Peyer's patch (tissue), 4 donors: ENCODE measurements at places on chromosomes 7 and 10. TPM values are rescaled to one million over a fixed set of nuclear protein-coding genes. Genes with fewer than 3 reads are reported as not detected.

DNA sequence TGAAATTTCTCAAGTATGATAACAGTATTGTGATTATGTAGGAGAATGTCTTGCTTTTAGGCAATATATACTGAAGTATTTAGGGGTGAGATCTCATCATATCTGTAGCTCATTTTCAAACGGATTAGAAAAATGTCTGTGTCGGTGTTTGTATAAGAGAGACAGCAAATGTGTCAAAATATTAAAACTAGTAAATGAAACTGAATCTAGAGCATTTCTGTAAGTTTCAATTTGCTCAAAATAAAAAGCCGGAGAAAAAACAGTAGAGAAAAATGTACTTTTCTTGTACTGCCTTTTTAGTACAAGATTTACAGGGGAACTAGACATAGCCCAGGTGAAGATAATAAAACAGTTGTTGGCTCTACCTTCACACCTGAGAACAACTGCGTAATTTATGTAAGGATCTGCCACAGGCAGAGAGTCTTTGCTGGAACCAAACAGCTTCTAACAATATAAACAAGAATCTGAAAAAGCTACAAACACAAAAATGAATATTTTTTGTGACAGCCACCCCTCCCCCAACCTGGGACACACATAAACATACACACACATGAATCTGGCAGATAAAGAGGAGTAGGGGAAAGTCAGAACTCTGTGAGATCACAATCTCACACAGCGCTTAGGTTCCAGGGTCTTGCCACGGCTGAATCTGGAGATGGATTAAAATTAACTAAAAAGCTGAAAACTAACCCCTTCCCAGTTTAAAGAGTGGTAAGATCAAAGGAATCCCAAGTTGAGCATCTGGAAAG, 153.3 kb downstream of the AVL9 start:
- no peak for DNase-seq

The OR2A5 gene
- total RNA-seq, result not detected

GRCh38 chr7:50212666-50213621, 91.6 kb upstream of the IKZF1 start:
- peak; percentile 60 for DNase-seq

DNA sequence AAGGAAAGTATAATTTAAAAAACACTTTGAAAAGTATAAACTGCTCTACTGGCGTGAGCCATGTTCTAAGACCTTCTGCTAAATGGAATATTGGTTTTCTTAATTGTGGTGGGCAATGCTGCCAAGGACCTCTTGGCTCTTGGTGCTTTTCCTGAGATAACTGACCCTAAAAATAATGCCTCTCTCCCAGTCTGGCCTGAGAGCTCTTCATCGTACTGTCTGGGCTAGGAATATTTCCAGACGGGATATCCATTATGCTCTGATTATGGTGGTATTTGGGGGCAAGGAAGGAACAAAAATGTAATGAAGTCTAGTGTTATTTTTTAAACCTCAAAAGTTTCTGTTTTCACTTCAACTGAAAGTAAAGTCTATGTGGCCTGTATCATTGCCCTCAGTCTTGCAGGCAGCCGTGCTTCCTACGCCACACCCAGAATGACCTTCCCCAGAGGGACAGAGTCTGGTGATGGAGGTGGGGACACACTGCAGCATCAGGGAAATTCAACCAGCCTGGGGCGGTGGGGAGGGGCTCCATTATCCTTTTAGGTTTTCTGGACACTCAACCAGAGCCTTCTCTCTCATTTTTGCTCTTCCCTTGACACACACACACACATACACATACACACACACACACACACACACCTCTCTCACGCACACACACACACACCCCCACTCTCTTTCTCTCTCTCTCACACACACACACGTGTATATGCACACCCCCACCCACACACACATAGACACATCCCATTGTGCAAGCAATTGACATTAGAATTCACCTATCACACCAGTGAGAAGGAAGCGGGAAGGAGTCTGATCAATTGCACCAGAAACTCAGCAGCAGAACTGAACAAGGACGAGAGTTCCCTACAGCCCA, 99.6 kb downstream of the LRRC18 start:
- no peak for DNase-seq

GRCh38 chr10:69957886-69958555, 94.6 kb upstream of the MACROH2A2 start:
- no peak for DNase-seq

GRCh38 chr10:111335826-111336225, 259.0 kb downstream of the ADRA2A start:
- no peak for DNase-seq

GRCh38 chr10:65805993-65806392, 1119.8 kb upstream of the LRRTM3 start:
- no peak for DNase-seq

- DNase-seq, result no peak
Observed at GRCh38 chr7:106140406-106141173, 28.5 kb upstream of the SYPL1 start.

DNA sequence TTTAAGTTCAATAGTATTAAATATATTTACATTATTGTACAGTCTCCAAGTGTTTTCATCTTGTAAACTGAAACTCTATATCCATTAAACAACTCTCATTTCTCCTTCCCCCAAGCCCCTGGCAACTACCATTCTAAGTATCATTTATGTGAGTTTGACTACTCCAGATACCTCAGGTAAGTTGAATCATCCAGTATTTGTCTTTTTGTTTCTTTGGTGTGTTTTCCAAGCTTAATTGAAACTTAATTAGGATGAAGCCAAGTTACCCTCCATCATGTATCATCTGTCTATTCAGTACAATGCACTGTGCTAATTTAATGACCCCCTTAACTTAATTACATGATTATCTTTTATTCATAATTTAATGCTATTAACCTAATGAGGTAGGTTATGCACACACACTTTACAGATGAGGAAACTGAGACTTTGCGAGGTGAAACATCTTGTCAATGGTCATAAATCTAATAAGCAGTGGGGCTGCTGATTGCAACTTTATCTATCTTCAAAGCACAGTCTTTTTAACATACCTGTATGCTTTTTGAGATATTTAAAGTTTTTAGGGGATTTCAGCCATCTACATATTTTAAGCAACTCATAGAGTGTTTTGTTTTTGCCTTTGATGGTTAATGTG, 663 bp downstream of the MACC1 start:
- DNase-seq, result no peak

The SPDYE16 gene
- 1.7 TPM for total RNA-seq

GRCh38 chr7:20438248-20438647, 107.5 kb downstream of the ITGB8 start:
- DNase-seq, result no peak

DNA sequence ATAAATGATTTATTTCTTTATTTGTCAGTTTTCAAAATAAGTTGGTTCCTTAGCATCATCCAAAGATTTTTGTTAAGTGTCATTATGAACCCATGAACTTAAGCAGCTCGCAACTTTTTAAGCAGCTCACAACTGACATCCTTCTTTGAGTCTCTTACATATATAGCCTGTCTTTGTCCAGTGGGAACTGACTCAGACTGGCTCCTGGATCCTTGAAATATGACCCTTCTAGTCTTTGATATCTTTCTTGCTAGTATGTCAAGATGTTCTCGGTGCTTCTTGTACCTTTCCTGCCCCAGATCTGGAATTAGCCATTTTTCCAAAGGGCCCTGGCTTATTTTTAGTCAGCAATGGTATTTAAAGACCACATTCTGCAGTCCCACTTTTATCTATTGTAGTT, 53.9 kb upstream of the ARID5B start:
- no peak for DNase-seq

DNA sequence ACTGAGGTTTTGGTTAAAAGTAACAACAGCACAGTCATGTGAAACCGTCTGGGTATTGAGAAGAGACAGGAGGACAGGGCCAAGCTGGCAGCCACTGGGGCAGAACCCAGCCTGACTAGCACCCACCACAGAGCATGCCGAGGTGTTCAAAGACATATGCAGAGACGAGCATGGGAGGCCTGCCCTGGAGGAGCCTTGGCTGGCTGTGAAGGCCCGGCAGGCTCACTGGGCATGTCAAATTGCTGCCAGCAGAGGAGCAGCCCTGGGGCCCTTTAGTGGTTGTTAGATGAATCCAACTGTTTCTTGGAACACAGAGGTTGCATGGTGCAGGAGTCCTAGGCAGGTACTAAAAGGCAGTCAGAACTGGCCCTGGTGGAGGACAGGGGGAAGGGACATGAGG, 5.0 kb upstream of the GDF2 start:
- DNase-seq, result no peak

GRCh38 chr10:7298495-7298894, 112.3 kb downstream of the SFMBT2 start:
- no peak for DNase-seq

- DNase-seq, result no peak
Observed at GRCh38 chr10:89563861-89564478, 28.6 kb upstream of the SLC16A12 start.

DNA sequence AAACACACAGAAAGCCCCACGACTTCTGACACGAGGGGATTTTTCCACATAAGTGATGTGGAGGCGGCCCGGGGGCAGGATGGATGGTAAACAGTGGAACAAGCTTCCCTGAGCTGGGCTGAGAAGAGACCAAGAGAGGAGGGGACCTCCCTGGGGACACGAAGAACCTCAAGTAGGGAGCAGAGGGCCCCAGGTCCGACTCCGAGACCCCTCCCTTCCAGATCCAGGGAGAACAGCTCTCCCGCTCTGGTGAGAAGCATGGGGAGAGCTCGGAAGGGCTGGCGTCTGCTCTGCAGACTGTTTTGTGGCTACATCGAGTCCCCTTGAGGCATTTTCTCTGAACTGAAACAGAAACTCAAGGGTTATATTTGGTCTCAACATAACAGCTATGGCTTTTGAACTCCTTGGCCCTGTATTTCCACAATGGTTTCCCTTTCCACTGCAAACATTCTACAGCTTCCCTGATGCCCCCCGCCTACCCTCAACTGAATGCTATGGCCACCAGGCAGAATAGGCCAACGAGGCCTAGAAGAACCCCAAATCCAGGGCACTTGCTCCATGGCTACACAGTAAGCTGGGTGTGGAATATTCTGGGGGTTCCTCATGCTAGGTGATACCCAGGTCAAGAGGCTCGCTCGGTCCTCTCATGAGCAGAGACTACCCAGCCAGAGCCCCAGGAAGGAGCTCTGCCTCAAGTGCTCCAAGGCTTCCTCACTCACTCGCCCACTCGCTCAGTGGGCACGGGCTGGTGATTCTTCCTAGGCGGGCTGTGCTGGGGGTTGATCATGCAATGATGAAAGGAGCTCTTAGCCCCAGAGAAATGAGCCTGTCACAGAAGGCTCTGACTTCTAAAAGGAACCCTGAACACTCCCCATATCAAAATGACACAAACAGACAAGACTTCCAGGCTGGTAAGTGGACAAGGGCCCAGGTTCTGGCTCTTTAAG, 47.5 kb downstream of the FAM53B start:
- DNase-seq, result no peak

The TPK1 gene
- 19.7 TPM for total RNA-seq

The CHN2 gene
- total RNA-seq, result 116 TPM

- DNase-seq, result peak; percentile 21
Observed at GRCh38 chr10:48944171-48944570, 4.5 kb upstream of the LRRC18 start.

GRCh38 chr10:30041196-30042105, 17.9 kb downstream of the JCAD start:
- DNase-seq, result no peak

The ADRB1 gene
- total RNA-seq, result 8.0 TPM

DNA sequence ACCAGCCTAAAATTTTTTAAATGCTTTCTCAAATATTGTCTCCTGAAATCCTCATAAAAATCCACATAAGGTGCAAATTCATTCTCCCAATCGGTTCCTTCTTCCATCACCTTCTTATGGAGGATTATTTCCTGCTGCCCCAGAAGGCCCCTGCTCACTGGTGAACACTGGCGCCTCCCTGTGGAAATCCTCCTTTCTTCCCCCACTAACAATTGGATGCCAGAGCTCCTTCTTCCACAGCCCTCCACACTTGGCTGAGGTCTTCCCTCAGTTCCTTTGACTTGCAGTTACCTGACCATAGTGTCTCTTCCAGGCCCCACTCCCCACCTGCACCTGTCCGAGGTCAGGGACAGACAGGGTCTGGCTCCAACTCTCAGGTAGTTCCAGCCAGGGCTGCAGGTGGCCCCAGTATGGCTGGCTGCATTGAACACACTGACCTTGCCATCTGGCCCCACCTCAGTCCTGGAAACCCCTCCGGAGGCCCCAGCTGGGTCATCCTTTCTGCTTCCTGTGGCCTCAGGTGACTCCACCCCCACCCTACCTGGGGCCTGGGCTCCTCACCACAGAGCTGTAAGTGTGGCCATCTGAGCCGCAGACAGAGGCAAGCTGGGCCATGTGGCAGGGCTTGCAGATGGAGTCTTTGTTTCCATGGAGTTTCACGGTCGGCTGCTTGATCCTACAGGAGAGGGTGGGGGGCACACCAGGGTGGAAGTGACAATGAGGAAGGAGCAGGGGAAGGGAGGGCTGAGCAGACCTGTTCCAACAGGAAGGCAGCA, 18.4 kb downstream of the SPOCK2 start:
- no peak for DNase-seq

GRCh38 chr10:66209025-66209424, 716.8 kb upstream of the LRRTM3 start:
- no peak for DNase-seq

The CNPY1 gene
- total RNA-seq, result not detected

DNA sequence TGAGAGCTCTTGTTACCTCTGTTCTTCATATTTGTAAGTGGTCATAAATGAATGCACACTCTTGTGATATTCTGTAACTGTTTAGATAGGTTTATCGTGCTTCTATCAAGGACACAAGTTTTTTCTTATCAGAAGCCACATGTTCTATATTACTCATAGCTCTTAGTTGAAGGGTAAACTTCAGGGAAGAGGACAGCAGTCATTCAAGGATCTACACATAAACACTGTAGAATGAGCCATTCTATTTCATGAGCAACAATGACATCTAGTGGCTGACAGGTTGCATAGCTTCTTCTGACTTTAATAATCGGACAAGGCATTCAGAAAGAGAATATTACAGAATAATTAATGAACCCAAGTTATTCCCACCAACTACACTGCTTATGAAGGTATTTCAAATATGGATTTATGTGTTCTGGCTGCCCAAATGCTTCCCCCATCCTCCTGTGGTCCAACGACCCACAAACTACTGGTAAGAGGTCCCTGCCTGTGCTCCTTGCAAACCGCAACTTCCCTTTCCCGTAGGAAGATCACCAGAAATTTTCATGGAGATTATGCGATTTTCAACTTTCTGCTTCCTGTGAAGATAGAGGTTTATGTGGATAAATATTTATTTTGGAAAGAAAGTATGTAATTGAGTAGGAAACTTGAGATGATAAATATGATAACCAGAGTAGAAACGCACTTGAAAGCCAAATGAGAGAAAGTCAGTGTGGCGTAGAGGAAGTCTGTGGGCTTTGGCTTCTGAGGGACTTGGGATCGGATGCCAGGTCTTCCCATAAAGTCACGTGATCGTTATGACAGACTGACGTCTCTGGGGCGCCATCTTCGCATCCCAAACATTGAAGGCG, 16.8 kb upstream of the ABCB5 start:
- DNase-seq, result peak; percentile 49

GRCh38 chr10:5038733-5039132, 35.1 kb upstream of the AKR1C2 start:
- DNase-seq, result no peak

- peak; percentile 92 for DNase-seq
Observed at GRCh38 chr10:119306514-119306951, 99.2 kb downstream of the GRK5 start.
